Naive thymus-derived CD8-positive, alpha-beta T cell (primary cell): ENCODE measurements at places on chromosomes 12 and 14. TPM values are rescaled to one million over a fixed set of nuclear protein-coding genes. Genes with fewer than 3 reads are reported as not detected.

- no peak for DNase-seq
Observed at GRCh38 chr12:46460682-46461210, 88.2 kb upstream of the SLC38A2 start.

OR11H12 gene
- total RNA-seq: not detected

DNA sequence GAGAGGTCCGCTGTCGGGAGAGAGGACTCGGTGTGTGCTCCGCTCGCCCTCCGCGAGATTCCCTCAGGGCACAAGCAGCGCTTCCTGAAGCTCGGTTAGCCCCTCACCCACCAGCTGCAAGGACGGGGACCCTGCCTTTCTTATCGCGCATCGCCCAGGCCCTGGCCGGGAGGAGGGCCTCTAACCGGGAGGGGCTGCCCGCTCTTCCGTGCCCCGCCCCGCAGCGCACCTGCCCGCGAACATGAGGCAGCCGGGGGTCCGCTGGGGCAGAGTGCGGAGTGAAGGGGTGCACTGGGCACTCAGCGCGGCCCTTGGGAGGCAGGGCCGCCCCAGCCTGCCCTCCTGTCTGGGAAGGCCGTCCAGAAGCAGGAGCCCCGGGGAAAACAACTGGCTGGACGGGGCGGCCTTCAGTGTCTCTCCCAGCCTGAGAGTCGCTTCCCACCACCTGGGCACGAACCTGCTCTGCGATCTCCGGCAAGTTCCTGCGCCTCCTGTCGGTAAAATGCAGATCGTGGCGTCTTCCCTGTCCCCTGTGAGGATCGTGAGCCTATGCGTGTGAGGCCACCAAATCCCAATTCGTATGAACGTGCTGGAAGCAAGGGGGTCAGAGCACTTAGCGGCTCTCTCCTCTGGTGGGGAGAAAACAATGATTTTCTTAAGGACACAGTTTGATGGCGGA is 28.0 kb upstream of the ADIPOR2 start:
- DNase-seq: peak; percentile 32

GRCh38 chr12:95003921-95004272 is 400 bp upstream of the NDUFA12 start:
- DNase-seq: no peak

DNA sequence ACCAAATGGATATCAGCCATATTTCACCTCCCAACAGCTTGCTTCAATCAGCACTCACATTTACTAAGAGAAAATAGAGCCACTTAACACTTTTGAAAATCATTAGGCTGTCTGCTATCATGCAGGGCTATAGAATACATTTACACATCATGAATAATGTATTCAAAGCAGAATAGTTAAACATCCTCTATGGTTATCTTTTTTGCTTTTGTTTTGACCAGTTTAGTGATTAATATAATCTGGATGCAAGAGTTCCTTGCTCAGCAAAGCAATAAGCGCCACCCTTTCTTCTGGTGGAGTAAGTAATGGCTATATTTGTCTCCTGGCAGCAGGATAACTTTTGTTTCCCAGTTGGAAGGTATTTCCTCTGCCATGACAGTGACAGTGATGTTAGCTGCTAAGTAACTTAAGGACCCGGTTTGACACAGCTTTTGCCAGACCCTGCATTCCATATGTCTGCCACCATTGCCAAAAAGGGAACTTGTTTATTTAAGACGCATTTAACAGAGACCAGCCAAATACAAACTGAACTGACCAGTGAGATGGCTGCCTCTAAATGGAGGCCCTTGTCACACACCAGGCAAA is 70.3 kb upstream of the NR2C1 start:
- no peak for DNase-seq

DNA sequence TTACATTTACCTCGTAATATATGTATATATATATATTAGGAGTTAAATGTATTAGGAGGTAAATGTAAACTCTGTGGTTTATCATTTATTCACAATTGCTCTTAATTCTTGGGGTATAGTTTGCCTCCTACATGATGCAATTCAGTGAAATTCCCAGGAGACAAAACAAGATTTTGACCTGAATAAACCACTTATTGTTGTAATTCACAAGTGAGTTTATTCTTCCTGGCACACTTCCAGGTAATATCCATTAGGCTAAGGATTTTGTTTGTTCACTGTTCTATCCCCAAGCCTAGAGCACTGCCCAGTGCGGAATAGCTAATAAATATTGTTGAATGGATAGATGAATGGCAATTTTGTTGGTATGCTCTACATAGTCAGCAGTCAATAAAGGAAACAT is 3.0 kb downstream of the SMIM10L1 start:
- DNase-seq: no peak

DNA sequence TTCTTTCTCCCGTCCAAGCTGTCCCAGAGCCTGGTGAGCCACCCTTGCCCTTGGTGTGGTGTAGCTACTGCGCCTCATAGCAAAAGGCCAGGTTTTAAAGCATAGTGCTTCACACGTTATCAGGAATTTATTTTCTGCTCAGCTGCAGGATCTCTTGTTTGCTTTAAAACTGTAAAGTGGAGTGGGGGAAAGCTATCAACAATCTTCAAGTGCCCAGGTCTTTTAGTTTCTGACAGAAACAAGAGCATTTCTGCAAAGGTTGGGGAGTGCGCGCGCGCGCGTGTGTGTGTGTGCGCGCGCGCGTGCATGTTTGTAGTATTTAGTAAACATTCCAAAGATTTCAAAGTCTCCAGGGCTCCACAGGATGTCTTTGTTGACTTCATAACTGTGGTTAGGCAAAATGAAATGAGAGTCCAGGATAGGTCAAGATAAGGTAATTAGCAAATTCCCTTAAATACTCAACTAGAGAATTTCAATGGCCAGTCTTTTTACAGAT is 45.5 kb downstream of the EML1 start:
- no peak for DNase-seq

ACVRL1 gene
- not detected for total RNA-seq

- no peak for DNase-seq
Observed at GRCh38 chr14:92750994-92751400, 2.6 kb upstream of the LGMN start.

DNA sequence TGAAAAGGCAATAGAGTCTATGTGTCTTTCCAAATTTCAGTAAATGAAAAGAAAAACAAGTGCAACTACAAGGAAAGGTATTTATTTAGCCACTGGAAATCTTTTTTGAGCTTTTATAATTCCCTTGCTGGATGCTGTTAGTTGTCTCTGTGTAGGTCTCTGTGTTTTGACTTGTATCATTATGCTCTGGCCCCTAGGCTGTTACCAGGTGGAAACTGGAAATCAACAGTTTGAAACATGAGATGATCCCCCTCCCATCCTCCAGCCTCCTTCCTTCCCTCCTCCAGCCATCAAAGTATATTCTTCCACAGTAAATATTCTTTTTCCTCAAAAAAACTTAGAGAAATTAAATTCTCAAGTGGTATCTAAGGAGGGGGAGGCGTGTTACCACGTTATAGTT is 934 bp upstream of the DCN start:
- no peak for DNase-seq

DNA sequence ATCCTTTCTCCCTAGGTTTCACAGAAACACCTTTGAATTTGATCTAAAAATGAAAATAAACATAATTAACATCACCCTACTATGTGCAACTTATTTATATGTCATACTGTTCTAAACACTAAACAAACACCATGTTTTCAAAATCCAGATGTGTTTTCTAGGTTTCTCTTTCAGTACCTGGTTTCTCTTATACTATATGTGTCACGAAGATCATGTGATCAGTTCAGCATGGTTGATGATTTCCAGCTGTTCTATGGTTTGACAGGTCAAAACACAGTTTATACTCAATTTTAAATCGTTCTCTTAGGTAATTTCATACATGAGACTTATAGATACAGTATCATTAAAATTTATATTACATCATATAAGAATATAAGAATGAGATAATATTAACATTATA is 373.1 kb downstream of the SOX5 start:
- no peak for DNase-seq

DNA sequence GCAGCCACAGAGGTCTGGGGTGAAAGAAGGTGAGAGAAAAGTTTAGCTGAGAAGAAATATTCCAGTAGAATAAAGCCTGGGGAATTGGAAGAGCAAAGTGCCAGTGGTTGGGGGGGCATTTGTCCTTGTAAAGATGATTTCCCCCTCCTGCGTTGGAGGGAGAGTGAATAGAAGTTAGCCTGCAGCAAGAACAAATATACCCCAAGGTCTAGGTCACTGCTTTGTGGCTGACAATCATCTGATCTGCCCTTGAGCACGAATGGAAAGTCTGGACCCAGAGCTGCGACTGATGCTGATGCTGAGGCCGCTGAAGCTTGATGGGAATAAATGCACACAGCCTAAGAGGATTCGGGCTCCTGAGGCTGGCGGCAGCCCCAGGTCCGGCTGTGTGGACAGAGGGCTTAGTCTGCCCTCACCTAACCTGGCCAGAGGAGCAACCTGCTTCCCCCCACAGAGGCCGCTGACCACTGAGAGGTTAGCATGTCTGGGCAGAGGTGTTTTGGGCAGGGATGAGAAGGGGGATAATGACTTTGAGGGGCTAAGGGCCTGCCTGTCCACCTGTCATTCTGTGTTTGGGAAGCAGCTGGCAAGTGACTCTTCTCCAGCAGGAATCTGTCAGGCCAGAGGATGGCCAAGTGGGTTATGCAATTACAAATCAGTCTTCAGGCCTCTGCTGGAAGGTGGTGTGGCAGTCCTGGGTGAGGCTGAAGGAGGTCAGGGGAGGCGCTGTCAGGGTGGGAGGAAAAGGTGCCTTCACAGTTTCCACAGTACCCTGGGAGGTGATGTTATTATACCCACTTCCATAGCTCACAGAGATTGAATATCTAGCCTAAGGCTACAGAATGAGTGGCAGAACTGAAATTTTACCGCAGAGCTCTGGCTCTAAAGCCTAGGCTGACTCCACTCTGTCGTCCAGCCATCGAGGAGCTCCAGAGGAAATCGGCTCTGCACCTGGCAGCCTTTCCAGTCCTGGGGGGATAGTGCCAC is 11.7 kb downstream of the TUBA1C start:
- no peak for DNase-seq

GRCh38 chr12:109786799-109787198 is 46.4 kb downstream of the TRPV4 start:
- DNase-seq: no peak

METTL1 gene
- 14.6 TPM for total RNA-seq

SYT10 gene
- not detected for total RNA-seq

TAS2R8 gene
- total RNA-seq: not detected

DNA sequence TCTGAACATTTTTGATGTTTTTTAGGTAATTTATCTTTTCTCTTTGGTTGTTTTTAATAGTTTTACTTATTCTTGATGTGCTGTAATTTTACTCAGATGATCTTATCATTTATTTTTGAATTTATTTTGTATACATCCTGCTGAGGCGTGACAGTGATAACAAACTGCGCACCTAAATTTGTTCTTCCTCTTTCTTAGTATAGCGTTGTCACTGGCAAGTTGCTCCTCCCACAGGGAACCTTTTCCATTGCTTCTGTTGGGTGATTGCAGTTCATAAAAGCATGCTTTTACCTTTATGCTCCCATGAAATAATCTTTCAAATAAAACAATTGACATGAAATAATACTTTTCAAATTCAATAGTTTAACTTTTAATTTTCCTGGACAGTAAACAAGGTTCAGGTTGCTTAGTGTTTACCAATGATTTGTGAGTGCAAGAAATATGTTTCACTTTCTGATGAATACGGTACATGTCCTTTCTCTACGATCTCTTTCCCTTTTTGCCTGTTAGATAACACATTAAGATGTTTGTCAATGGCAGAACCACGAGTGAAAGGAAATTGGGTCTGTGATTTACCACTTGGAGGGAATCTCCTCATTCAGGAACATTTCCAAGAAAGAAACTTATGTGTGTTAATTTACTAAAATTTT is 223.3 kb downstream of the CCDC91 start:
- no peak for DNase-seq

MAP3K12 gene
- total RNA-seq: 17.2 TPM

GRCh38 chr14:31752867-31753661 is 191.9 kb downstream of the NUBPL start:
- no peak for DNase-seq

PPP1R1A gene
- not detected for total RNA-seq

DNA sequence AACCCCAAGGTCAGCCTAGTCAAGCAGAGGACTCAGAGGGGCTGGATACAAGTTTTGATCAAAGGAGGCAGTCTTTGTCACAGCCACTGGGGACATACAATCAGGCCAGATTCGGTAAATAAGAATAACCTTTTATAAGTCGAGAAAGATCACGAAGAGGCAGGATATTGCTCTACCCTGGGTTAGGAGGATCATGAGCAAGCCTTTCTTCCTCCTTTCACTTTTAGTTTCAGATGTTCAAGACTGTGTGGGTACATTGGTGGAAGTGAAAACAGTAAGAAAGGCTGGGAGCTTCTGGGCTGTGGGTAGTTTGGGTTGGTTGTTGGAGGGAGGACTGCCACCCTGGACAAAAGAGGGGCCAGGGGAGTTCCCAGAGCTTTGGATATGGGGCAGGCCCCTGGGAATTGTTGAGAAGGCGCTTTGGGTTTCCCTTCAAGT is 127.7 kb downstream of the SNAPC1 start:
- DNase-seq: no peak

DNA sequence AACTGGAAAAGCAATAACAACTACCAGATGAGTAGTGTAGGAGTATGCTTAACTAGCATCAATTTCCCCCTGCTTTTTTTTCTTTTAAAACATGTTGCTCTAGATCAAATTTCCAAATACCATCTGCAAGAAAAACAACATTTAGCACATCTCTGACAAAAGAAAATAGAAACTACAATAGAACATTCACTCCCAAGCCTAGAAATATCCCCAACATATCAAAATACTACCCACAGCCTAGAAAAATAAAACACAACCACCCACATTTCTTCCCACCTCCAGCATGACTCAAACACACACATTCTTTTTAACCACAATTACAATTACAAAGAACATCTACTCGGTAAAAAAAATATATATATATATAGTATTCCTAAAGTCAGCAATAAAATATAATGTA is 120.0 kb downstream of the PPFIA2 start:
- DNase-seq: no peak

- DNase-seq: no peak
Observed at GRCh38 chr14:22178333-22178839, 410.6 kb downstream of the DAD1 start.

DNA sequence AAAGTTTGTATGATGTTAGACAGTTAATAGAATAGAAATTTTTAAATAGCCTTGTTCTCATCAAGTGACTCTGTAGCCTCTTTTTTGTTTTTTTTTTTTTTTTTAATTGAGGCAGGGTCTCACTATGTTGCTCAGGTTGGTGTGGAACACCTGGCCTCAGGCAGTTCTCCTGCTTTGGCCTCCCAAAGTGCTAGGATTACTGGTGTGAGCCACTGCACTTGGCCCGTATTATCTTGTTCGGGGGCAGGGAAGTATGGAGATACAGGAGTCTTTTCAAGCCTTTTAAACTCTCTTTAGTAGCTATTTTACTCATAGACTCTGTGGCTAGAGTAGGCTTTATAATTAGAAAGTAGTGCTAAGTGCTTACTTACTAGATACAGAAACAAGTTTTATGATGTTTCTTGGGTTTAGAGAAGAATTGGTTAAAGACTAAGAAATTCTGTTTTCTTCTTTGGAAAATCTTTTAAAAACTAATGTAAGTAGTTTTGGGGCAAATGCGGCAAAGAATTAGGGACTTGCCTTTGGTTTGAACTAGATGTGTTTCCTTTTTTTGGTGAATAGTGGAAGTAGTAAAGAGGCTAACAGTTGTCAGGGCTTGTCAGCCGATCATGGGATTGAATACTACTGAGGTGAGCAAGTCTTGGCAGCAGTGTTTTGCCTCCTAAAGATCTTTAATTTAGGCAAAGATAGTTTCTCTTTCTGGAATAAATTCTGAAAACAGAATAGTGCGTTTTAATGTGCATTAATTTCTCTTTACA is 31.3 kb downstream of the FBXO34 start:
- no peak for DNase-seq

GRCh38 chr12:13126494-13126893 is 23.0 kb upstream of the GSG1 start:
- DNase-seq: no peak

GRCh38 chr14:64971943-64972791 is at the start of gene RAB15:
Gene RAB15, minus strand, starts transcription at chr14:64972336. Its CDS starts 260 bp downstream, at chr14:64972076.
- peak; percentile 26 for DNase-seq
